ENCODE measurements at places on chromosomes 5 and 9.

DNA sequence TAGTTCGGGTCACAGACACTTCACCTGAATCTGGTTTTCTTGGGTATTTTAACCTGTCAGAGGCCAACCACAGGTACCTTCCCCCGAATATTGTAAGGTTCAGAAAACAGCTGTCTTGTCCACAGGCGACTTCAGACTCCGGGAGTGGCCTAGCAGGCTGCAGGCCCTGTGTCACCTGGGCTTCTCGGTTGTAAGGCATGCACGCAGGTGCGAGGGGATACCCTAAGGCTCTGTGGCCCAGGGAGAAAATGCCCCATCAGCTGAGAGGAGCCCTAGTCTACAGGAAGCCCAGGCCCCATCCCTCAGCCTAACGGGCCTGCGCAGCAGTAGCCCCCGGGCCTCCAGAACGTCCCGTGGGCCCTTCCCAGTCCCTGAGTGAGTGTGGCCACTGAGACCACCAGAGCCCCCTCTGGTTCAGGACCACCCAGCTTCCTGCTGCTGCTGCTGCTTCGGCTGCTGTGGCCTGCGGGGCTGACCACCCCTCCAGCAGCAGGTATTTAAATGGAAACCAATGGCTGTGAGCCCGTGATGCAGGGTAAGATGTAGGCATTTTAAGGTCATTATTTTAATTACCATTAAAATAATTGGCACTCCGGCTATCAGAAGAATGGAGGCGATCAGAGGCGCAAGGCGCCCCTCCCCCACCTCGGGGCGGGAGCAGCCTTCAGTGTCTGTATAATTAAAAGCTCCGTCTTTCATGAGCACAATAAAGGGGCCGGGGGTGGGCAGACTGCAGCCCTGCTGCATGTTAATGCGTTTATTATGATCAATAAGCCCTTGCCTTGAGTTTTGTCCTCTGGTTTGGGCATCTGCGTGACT, 65.4 kb downstream of the PSMB7 start:
- DNase-seq, result no peak

GRCh38 chr5:5158472-5158895, 18.4 kb downstream of the ADAMTS16 start:
- DNase-seq, result no peak

DNA sequence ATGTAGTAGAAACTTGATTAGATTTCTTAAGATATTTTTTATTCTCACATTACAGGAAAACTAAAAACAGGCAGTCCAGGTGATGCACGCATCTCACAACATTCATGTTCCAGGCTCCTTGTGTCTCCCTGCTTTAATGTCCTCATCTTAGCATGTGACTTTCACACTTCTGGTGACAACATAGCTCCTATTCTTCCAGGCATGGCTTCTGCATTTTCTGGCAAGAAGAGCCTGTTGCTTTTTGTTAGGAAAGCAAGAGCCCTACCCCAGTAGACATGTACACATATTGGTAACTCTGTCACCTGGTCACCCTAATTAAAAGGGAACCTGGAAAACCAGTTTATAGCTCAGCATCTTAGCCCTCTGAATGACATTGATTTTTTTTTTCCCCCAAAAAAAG, 92.5 kb downstream of the PPIC start:
- DNase-seq, result no peak

- no peak for DNase-seq
Observed at GRCh38 chr5:143874312-143874711, 62.4 kb downstream of the HMHB1 start.

DNA sequence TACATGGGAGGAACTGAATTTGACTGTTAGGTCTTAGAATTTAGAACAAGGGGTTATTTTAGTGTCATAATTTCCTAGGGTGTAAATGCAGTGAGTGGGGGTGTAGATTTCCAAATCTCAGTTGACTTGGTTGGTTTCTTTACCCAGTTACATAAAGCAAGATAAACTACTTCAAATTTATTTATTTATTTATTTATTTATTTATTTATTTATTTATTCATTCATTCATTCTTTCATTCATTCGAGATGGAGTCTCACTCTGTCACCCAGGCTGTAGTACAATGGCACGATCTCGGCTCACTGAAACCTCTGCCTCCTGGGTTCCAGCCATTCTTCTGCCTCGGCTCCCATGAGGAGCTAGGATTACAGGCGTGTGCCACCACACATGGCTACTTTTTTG, 200.4 kb downstream of the SLF1 start:
- DNase-seq, result no peak

- DNase-seq, result no peak
Observed at GRCh38 chr5:141732417-141732816, 50.4 kb upstream of the ARAP3 start.

DNA sequence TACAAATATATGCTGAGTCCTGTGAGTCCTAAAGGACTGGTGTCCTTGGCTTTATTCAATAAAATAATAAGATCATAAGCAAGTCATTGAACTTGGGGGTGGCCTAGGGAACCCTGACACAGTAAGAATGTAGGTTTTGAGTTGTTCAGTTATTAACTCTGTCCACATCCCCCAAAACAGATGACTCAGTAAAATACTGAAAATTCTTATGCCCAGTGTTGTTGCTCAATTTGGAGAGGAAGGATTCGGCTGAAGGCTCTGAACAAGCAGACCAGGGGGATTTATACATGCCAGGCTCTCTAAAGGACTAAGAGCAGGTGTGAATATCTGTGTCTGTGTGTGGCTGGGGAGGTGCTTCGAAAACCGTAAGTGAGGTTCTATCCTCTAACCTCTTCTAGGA, 173.7 kb downstream of the RMI1 start:
- no peak for DNase-seq

DNA sequence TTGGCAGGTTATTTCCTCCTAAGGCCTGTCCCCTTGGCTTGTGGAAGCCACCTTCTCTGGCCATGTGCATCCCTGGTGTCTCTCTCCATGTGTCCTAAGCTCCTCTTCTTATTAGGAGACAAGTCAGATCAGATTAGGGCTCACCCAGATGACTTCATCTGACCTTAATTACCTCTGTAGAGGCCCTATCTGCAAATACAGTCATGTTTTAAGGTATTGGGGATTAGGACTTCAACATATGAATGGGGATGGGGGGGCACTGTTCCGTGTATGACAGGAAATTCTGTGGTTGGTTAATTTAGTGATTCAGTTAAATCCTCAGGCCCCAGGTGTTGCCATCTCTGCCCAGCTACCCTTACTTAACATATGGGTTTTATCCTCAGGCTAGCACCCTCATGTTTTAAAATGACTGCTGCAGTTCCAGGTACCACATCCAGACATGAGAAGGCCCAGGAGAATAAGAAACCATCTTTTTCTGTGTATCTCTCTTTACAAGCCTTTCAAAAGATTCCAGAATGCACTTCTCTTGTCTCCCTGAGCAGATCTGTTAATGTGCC, 51.9 kb upstream of the RAI14 start:
- DNase-seq, result no peak

DNA sequence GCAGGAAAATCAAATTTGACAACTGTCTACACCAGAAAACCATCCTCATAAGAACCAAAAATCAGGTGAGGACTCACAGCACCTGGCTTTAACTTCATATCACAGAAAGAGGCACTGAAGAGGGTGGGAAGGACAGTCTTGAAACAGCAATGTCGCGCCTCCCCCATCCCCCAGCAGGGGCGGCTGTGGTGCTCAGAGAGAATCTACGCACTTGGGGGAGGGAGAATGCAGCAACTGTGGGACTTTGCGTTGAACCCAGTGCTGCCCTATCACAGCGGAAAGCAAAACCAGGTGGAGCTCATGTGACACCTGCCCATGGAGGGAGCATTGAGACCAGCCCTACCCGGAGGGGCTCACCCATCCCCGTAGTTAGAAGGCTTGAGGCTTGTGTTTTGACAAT, 191.8 kb downstream of the MSX2 start:
- DNase-seq, result no peak

DNA sequence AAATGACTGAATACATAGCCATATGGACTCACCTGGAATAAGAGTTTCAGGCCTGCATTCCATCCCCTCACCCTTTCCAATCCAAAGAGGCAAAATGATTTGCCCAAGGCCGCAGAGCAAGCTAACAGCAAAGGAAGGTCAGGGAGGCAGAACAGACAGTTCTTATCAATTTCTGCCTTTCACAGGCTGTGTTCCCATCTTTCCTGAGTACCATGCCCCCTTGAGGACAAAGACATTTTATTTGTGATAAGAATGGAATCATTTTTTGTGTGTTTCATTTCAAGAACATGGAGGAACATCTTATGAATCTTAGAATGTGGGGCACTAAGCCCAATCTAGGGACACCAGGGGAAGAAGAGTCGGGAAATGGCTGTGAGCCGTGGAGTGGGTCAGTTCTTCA, 13.9 kb downstream of the LHFPL2 start:
- DNase-seq, result no peak

GRCh38 chr5:34610546-34610945, 45.6 kb upstream of the RAI14 start:
- DNase-seq, result no peak

GRCh38 chr5:9838916-9839315, 208.8 kb upstream of the TAS2R1 start:
- DNase-seq, result no peak

- DNase-seq, result no peak
Observed at GRCh38 chr9:130995086-130996011, 13.6 kb upstream of the LAMC3 start.

DNA sequence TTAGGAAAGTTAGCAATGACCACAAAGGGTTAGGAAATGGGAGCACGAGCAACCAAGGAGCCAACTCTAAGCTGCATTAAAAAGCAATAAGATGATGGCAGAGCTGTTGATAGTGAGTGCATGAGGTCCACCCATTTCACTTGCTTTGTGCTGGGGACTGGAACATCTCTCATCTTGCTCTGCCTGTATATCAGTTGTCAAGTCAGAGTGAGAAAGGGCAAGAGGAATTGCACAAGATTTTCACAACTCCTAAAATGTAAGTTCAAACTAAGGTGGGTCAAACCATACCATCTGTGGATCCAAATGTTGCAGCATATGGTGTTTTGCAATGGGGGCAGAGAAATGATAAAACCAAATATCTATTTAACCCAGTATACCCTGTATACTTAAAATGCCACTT, 2.8 kb upstream of the ESM1 start:
- no peak for DNase-seq

DNA sequence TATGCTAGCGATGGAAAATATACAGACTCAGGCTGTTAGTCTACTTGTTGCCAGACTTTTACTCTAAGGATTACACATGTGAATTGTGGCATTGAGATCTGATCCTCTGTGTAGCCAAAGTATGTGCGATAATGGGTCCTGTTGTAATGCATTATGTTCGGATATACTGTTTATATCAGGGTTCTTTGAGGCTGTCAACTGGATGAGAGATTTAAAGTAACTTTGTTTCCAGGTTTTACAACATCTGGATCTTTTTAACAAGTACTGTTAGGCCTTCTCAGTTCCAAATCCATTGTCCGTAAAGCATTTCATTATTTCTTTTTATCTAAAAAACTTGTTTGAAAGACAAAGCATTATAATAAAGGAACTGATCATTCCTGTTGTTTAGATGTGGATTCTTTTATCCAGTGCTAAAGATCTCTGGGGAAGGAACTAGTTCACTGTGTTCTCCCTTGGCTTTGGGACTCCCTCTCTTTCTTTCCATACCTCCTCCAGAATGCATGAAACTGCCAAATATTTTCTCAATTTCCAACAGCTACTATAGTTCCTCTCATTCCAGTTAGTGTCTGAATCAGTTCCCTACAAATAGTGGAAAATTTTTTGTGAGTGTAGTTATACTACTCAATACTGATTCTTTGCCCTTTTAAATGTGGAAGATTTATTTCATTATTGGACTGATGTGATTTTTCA, 68.8 kb downstream of the HACD4 start:
- no peak for DNase-seq

- no peak for DNase-seq
Observed at GRCh38 chr5:98163796-98164493, 609.5 kb upstream of the RGMB start.

Data from stimulated activated CD8-positive, alpha-beta memory T cell treated with anti-CD3 and anti-CD28 coated beads, Interleukin-12 subunit alpha, Interleukin-12 subunit beta, amount 100 ng/mL, for 4 hours (primary cell).